ENCODE measurements at places on chromosomes 4 and X. TPM values are rescaled to one million over a fixed set of nuclear protein-coding genes. Genes with fewer than 3 reads are reported as not detected.

Gene AMER1
- total RNA-seq: 3.2 TPM

Gene SORBS2
- total RNA-seq: 290 TPM

Gene MAGEB2
- 0.27 TPM for total RNA-seq

DNA sequence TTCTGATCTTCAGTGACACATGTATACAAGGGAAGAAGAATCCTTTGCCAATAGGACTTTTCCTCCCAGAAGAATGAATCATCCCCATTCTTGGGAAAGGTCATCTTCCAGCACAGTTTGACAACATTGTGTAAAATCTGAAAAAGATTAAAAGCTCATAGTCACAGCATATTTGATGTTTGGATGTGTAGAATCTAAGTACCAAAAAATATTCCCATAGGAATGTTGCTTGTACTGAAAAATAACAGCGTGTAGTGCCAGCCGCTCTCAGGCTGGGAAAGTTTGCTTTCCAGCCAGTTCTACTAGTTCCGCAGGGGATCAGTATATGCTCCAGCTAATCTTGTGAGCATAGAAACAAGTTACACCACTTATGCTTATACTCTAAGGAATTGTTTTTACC lies 74.7 kb upstream of the IL13RA1 start:
- no peaks in the 10 kb centered on the region for H3K27me3 ChIP-seq
- no peaks in the 10 kb centered on the region for H3K4me1 ChIP-seq
- peak; percentile 1 for DNase-seq
- no peak overlapping the region for H3K4me3 ChIP-seq

DNA sequence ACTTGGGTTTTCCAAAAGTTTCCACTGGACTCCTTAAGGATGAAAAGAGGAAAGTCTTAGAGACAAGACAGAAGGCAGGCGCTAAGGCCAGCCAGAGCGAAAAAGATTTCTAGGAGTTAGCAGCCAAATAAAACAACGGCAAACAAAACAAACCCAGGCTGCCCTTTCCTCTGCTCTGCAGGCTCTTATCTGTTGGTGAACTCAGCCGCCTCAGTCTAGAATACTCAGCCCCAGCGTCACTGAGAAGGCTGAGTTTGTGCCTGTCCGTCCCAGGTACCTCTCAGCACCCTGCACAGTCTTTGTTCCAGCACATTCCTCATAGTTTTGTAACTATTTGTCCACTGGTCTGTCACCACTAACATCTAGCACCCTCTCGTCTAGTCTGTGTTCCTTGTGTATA lies 75.6 kb upstream of the FAM9C start:
- H3K27me3 ChIP-seq: no peaks in the 10 kb centered on the region
- DNase-seq: peak; percentile 71
- no peak overlapping the region for H3K4me3 ChIP-seq
- peaks cover 16% of the 10 kb centered on the region for H3K4me1 ChIP-seq
- H3K36me3 ChIP-seq: no peaks in the 10 kb centered on the region

Gene PRDM8
- 3.0 TPM for total RNA-seq

DNA sequence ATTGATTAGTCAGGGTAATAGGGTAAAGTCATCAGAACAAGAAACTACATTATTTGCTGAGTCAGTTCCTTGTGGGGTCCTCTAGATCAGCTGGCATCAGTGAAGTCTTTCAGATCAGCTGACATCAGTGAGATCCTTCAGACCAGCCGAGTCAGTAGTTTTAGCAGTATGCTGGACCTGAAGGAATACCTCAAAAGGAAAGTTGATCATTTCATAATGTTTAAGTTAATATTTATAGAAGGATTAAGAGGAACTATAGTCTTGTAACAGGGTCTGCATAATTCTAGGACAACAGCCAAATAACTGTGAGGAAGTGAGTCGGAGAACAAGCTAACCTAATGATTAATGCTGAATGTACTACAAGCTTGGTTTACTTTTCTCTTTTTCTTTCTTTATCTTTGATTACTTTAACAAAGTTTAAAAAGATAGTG lies 958 bp upstream of the UGT2B7 start:
- H3K36me3 ChIP-seq: no peaks in the 10 kb centered on the region
- no peak for DNase-seq
- H3K27me3 ChIP-seq: no peaks in the 10 kb centered on the region
- no peak overlapping the region for H3K27ac ChIP-seq
- no peaks in the 10 kb centered on the region for H3K4me1 ChIP-seq

Gene CLOCK
- 26.6 TPM for total RNA-seq

GRCh38 chr4:6330384-6330767 lies 60.7 kb downstream of the WFS1 start:
- no peaks in the 10 kb centered on the region for H3K36me3 ChIP-seq
- H3K27me3 ChIP-seq: no peaks in the 10 kb centered on the region
- H3K27ac ChIP-seq: no peak overlapping the region
- H3K4me3 ChIP-seq: no peak overlapping the region
- no peak for DNase-seq
- no peaks in the 10 kb centered on the region for H3K4me1 ChIP-seq
